ENCODE measurements at places on chromosomes 12 and 14.
A peak's percentile ranks its signal among the peaks of the same experiment; 100 is the strongest.

- no peak for DNase-seq
These were observed 101.8 kb downstream of the CMKLR1 start for GRCh38 chr12:108237272-108237671.

- DNase-seq, result no peak
These were observed 379.0 kb downstream of the DAD1 start for GRCh38 chr14:22210026-22210425.

DNA sequence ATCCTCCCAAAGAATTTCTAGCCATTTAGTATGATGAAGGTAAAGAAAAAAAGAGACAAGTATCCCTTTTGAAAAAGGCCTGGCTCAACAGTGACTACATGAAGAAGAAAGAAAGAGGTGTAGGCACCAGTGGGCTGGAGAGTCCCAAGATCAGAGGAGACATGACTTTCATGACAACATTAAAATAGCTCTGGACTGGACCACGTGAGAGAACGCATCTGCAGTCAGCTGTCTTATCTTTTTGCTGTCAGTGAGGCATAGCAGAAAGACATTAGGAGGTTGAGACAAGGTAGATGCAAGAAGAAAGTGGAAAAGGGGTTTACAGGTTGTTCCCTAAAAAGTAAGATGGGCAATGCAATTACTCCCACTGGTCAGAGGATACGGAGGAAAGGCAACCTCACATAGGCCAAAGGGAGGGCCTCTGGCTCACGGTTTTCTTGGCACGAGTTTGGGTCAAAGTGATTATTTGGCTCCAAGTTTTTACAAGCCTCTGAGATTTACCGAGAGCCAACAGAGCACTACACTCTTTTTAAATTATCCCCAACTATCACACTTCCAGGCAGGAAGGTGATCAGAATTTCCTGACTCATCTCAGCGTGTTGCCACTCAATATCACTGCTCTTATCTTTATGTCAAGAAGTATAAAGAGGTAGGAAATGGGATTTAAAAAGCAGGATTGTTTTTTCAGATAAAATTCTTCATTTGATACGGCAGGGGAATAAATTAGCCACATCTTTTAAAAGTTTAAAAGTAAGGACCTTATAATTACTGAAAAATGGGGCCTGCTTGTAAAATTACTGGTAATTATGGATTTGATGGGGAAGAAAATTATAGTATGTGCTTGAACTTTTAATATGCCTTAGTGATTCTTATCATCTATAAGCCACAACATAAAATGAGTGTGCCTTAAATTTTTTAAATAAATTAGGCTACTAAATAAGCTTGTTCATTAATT, 29.2 kb downstream of the TMTC1 start:
- no peak for DNase-seq

- no peak for DNase-seq
These were observed 7.8 kb upstream of the ART4 start for GRCh38 chr12:14850929-14851663.

- no peak for DNase-seq
These were observed 593 bp downstream of the PIP4P1 start for GRCh38 chr14:20460458-20461224.

DNA sequence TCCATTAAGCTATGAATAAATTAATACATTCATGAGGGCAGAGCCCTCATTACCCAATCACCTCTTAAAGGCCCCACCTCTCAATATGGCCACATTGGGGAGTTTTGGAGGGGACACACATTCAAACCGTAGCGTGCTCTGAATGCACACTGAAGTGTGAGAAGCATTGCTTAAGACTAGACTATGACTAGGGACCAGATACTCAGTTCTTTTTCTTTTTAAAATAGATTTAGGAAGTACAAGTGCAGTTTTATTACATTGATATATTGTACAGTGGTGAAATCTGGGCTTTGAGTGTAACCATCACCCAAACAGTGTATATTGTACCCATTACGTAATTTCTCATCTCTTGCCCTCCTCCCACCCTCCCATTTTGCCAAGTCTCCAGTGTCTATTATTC, 21.0 kb upstream of the JDP2 start:
- DNase-seq, result no peak

DNA sequence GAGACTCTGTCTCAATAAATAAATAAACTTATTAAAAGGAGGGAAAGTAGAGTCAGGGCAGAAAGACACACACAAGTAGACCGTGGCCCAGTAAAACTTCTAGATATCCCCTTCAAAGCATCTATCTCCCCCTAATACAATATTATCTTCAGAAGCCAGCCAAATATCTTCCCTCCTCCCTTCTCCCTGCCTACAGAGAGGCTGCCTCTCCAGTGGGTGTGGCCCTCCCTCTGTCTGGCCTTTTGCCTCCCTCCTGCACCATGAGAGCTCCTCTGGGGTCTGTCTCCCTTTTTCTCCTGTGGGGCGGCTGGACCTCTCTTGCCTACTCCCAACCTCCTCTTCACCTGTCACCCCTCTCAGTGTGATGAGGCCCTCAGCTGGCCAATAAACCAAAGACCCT, 139.2 kb downstream of the EGLN3 start:
- no peak for DNase-seq

DNA sequence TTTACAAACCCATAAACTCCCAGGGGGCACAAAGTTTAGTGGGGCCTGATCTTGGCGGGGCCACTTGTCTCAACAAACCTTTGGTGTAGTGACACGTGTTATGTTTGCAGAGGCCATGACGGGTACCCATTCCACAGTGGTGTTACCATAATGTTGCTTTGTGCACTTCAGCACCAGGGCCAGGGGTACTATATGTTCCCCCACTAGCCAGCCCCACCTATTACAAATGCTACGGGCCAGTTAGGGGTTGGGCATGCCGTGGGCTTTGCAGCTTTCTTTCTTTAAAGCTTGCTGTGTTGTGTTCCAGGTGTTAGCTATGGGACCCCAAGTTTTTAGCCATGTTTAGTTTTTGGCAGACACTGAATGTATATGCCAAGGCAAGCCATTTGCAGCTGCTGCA, 30.8 kb upstream of the G2E3 start:
- DNase-seq, result no peak

GRCh38 chr12:104150416-104150815, 12.4 kb upstream of the NFYB start:
- DNase-seq, result no peak

DNA sequence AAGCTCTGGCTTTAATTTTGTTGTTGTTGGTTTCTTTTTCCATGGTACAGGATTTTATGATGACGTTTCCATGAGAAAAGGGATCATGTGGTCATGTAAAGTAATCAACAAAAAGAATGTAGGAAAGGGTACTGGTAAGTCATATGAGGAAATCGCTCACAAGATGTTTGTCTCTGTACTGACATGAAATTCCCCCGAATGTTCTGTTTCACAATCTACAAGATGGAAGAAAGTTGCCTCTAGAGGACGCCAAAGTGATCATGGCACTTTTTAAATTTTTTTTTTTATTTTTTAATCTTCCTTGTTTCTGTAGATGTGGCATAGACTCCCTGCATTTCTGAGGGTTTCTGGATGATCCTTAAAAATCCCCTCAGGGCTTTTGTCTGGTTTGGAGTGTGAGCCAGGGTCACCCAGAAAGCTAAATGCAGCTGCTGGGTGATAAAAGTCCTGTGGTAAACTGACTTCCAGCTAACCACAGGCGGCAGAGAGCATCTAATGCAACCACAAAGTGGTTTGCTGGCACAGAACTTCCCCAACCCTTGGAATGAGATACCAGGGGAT, 393.5 kb downstream of the CCDC91 start:
- DNase-seq, result no peak

- peak; percentile 25 for DNase-seq
These were observed 1892.1 kb upstream of the SEL1L start for GRCh38 chr14:83425706-83426105.

GRCh38 chr14:21102521-21103410, 1.9 kb downstream of the TMEM253 start:
- DNase-seq, result no peak

- DNase-seq, result no peak
These were observed 28.3 kb upstream of the DIO2 start for GRCh38 chr14:80239631-80240030.

DNA sequence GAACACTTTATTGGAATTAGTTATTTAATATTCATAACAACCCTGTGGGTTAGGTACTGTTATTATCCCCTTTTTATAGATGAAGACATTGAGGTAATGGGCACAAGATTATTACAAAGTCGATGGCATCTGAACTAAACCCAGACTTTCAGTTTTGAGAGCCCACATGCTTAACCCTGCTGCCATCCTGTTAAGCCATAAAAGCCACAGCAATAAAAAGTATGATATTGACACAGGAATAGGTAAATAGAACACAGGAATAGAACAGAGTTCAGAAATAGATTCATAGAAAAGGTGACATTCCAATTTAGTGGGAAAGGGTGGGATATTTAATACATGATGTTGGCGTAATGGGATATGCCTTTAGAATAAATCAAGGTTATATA, 119.8 kb downstream of the SLC38A1 start:
- no peak for DNase-seq

GRCh38 chr14:91322623-91323022, 78.1 kb upstream of the GPR68 start:
- no peak for DNase-seq

- DNase-seq, result peak; percentile 65
These were observed 14.1 kb upstream of the TMEM119 start for GRCh38 chr12:108611884-108612415.

GRCh38 chr12:119594399-119594730, 791 bp downstream of the TMEM233 start:
- DNase-seq, result no peak

DNA sequence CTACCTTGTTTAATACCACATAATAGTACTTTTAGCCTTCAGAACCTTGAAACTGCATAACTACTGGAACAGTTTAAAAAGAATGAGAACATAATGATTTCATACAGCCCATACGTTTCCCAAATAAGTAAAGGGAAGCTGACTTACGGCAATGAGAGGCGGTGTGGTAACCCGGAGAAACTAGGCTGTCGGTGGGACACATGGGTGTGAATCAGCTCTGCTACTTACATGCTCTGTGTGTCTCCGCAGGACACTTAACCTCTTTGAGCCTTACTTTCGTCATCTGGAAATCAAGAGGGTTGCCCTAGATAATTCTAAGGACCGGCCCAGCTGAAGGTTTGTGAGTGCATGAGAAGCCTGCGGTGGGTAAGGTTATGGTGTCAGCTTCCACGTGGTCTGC, 49.3 kb upstream of the PLEKHG3 start:
- DNase-seq, result no peak

- DNase-seq, result no peak
These were observed 2.5 kb upstream of the SOS2 start for GRCh38 chr14:50233951-50234250.

- DNase-seq, result no peak
These were observed 131.4 kb downstream of the LMNTD1 start for GRCh38 chr12:25421651-25422167.

- no peak for DNase-seq
These were observed 73.4 kb downstream of the PITPNM2 start for GRCh38 chr12:123077298-123078119.

DNA sequence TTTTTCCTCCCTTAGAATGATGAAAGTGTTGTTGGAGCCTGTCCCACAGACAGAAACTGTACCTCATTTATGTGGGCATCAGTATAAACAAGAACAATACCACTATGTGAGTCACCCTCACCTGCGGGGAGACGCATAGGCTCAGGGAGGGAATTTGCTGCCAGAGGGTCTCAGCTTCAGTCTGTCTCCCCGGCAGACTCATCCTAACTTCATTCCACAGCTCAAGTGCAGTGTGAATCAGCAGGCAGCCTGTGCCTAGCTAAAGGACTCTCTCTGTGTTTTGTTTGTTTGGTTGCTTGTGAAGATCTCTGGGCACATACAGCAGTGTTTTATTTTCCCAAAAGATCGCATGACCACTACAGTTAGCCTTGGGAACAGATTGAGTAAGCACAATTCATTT, 98.9 kb downstream of the PRKCH start:
- DNase-seq, result no peak

DNA sequence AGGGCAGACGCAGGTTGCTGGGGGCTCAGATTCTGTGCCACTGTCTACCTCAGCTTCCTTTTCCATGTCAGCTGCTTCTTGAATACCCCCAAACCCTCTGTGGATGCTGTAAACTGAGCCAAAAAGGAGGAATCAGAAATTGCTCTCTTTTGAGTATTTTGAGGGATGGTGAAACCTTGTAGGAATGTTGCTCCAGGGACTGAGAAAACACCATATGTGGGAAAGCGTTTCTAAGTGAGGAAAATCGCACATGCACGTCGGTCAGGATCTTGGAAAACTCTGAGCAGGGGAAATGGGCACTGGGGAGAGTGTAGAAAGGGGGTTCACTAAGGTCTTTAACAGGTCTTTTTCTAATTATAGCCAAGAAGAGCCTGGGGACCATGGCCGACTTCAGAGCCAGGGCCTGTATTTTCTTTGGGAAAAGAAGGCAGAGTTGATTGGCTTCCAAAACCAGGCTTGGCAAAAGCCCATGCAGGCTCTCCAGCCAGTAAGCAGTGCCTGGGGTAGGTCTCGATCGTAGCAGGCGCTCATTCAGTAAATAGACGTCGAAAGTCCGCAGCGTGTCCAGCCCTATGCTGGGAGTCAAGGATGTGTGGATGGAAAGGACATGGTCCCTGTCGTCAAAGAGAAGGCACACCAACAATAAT, 58.0 kb downstream of the NTF3 start:
- DNase-seq, result no peak

DNA sequence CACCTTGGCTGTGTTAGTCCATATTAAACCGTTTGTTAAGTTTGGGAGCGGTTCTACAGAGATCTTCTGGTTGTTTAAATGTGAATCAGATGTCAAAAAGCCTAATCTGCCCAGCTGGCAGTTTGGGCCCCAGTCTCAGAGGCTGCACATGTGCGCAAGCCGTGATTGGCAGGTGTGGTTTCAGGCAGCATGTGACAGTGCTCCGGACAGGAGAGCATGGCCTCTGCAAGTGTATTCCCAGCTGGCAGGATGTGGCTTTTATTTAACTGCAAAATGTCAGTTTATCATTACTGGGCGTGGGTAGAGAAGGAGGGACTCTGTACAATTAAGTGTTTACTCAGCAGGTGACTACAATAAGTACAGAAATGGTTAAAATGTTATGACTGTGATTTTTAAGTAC, 77.5 kb downstream of the PELI2 start:
- no peak for DNase-seq

Measured in fibroblast of skin of left biceps (primary cell).